ENCODE measurements at places on chromosomes 7 and 10.

DNA sequence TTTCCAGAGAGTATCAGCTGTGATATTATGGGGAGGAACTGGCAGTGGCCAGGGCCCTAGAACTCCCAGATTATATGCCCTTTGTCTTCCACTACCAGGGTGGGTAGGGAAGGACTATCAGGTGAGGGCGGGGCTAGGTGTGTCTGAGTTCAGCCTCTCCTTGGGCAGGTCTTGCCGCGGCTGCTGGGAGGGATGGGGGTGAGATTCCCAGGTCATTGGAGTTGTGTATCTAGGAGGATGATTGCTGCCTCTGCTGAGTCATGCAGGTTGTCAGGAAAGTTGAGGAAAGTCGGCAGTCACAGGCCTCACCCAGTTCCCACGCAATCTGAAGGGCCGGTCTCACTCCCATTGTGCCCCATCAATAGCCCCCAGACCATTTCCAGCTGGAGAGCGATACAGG is 185.2 kb downstream of the DKK1 start:
- no peak for DNase-seq

DNA sequence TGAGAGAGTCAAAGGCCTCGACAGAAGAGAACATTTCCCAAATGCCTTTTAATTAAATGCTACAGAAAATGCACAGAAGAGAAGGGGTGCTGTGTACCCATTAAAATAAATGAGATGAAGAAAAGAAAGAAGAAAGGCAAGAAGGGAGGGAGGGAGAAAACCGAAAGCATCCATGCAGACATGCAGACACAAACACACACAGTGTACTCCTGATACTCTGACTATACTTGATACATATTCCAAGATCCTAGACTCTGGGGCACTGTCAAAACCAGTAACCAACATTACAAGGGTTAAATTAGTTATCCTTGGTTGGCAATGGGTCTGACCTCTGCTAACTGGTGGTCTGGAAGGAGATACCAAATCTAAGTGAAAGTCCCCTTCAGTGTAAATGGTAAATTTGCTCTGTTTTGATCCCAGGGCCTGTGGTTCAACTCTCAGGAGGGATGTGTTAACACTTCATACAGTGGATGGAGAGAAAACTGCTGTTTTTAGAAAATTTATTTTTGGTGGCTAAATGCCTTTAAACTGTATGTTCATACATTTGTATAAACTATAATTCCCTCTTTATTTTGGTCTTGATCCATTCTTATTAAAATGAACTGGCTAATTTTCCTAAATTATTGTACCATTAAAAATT is 241.3 kb downstream of the GLI3 start:
- no peak for DNase-seq

- DNase-seq: no peak
Observed at GRCh38 chr7:134602881-134603451, 43.7 kb upstream of the BPGM start.

- no peak for DNase-seq
Observed at GRCh38 chr10:94069884-94070283, 76.2 kb downstream of the PLCE1 start.

All from CD4-positive, alpha-beta T cell treated with Interleukin-6 at 100 ng/mL for 8 hours (primary cell).